ENCODE measurements at places on chromosomes 3 and 15. TPM values are rescaled to one million over a fixed set of nuclear protein-coding genes. Genes with fewer than 3 reads are reported as not detected.

Gene NANOGP8
- total RNA-seq = not detected

DNA sequence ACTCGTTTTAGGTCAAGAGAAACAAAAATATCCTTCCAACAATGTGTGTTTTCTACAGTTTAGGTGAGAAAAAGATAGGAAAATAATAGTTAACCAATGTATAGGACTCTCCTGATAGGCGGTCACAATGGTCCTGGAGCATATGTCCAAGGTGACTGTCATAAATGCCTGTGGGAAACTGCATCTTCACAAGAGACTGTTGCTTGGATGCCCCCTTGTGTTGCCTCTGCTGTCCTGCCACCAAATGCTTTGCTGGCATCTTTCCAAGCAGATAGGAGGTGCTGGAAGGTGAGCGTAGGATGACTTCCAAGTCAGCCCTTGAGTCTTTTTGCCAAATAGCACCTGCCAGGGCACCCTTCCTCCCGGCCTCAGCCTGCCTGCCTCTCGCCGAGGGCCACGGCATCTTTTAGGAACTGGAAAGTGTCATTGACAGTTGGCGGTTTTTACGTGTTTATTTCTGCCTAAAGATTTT lies 24.1 kb upstream of the SACM1L start:
- peak; percentile 67 for DNase-seq

Gene SLC24A5
- total RNA-seq = not detected

GRCh38 chr15:92924216-92924615 lies 24.1 kb downstream of the CHD2 start:
- DNase-seq = no peak

GRCh38 chr3:167798443-167798842 lies 62.9 kb downstream of the SERPINI1 start:
- DNase-seq = no peak

Gene PLCH1
- not detected for total RNA-seq

- no peak for DNase-seq
Measured at GRCh38 chr3:143820466-143821221, 27.6 kb downstream of the SLC9A9 start.

- no peak for DNase-seq
Measured at GRCh38 chr15:40282869-40283614, at the start of gene ANKRD63. ANKRD63 (minus strand) TSS chr15:40283064; CDS start chr15:40282586, 478 bp downstream.

DNA sequence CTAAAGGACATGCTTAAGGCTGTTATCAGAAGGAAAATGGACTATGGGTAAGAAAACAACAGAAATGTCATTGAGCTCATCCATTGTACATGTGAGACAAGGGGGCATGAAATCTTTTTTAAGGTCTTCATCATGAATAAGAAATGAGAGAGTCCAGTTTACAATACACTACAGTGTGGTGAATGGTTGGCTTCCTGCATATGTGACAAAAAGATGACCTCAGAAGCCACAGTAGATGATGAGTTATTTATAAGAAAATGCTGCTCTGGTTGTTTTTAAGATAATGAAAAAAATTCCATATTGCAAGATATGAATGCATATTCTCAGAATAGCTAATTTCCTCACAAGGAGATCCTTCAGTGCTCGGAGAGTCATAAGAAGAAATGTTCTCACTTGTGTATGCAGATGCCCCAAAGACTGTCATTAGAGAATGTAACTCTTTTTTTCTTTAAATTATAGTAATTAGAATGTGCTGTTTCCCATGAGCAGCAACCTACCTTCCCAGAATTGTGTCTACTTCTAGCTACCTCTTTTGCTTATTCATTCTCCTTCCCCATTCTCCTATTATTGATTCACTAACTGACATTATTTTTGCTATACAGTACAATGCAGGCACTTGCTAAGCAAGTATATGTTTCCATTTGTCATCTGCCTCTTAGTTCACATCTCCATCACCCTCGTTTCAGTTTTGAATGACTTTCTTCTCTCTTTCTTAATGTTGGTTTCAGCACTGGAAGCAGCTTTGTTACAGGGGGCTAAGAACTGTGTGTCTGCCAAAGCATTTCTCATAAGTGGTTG lies 152.0 kb upstream of the PEX5L start:
- DNase-seq = no peak

Gene ARGFX
- not detected for total RNA-seq

Gene CPN2
- total RNA-seq = not detected

Gene IFT80
- 33.9 TPM for total RNA-seq

DNA sequence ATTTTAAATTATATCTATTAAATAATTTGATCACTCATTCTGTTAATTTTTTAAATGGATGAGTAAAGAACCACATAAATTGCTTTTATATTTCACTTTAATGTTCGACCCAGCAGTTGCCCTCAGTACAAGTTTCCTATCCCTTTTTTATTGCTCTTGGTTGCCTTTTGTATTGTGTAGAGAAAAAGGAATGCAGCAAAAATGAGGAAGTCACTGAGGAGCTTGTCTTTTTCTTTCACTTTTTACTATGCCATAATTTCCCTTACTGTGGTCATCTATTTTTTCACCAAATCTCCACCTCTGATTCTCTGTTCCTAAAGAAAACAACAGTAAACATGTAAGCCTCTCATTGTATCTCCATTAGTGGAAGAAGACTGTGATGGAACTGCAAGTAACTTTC lies 122.7 kb downstream of the B3GALNT1 start:
- no peak for DNase-seq

Gene FAM227B
- 4.7 TPM for total RNA-seq

DNA sequence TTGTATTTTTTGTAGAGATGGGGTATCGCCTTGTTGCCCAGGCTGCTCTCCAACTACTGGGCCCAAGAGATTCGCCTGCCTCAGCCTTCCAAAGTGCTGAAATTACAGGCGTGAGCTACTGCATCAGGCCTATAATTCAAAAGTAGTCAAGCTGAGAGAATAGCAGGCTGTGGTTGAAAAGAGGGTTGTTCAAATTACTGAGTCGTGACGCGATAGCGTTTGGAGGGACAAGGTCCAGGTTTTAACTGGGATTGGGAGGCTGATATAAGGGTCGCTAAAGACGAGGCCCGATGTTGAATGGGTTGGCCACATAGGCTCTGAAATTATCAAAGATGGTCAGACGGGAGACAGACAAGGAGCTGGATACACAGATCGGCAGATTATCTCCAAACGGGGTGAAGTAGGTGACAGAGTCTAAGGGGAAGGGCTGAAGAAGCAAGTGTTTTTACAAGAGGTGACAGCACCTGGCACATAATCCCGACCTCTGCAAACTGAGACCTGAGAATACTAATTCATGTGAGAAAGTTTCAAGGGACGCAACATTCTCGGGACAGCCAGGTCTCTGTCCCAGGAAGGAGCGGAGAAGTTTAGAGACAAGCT lies 759 bp upstream of the ARID3B start:
- DNase-seq = no peak

DNA sequence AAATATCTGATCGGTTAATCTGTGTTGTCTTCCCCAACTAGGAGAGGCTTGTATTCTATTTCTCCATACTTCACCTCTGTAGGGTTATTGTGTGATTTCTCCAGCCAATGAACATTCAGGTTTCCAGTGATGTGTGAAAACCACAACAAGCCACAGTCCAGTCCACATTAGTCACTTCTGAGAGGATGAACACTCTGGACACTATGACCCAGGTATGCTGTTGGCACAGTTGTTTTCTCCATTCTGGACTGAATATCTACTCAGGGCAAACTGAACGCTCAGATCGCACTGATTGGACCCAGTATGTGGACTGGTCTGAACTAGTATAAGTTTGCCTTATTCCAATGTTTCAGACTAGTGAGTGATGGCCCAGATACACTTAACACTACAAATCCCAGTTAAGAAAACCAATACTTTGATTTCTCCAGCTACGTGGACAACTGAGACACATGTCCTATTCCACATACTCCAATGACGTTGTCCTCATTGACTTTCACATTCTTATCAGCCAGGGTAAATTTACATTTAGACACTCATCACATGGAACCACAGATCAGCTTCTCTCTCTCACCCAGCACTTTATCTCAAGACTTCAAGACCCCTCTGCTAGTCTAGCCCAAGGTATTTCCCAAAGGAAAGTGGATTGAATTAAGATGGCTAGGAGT lies 587.4 kb upstream of the SGO1 start:
- no peak for DNase-seq

Gene ZIC1
- total RNA-seq = not detected

GRCh38 chr3:195007766-195008165 lies 263.2 kb downstream of the XXYLT1 start:
- DNase-seq = no peak

DNA sequence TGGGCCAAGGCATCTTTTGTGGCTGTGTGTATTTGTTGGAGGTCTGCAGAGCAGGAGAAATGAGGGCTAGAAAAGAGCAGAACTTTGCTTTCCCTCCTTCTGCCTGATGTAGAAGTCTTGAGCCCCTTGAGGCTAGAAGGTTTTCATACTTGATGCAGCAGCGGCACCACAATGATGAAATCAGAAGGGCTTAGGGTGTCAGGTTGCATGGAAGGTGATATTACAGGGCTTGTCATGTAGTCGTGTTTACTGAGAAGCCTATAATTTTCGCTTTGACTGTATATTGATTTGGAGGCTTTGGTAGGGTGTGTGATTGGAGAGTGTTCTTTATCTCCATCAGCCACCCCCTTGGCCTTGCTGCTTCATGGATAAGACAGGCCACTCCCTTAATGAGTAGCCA lies 339.8 kb downstream of the THSD4 start:
- no peak for DNase-seq

DNA sequence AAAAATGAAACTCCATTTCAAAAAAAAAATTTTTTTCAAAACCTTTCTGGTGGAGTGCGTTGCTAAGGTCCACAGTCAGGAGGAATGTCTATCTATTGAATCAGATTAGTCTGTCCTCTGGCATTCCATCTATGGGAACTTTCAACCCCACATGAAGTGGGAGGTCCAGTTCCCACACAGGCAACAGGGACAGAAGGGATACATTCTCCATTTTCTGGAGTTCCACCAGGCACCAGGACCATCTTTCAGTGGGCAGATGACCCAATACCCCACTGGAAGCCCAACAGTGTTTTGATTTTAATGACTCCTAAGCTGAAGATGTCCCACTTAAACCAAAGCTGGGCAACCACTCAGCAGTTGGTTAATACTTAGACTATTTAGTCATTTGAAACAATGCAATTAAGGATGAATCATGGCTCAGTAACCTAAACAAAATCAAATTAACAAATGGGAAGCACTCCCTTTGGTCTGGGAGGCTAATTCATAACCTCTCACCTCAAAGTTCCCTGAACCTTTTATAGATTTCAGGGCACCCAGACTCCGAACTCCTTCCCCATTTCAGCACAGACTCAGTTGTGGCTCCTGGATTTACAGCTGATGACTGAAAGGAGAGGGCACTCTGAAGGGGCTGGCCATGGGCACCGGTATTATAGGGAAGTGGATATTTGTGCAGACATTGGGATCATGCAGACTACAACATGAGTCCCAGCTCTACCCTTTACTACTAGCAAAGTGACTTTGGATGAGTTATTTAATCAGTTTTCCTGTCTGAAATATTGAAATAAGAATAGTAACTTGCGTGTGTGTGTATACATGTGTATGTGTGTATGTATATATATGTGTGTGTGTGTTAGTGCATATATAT lies 264.3 kb upstream of the LRTM1 start:
- no peak for DNase-seq

Gene ZNF385D
- not detected for total RNA-seq

DNA sequence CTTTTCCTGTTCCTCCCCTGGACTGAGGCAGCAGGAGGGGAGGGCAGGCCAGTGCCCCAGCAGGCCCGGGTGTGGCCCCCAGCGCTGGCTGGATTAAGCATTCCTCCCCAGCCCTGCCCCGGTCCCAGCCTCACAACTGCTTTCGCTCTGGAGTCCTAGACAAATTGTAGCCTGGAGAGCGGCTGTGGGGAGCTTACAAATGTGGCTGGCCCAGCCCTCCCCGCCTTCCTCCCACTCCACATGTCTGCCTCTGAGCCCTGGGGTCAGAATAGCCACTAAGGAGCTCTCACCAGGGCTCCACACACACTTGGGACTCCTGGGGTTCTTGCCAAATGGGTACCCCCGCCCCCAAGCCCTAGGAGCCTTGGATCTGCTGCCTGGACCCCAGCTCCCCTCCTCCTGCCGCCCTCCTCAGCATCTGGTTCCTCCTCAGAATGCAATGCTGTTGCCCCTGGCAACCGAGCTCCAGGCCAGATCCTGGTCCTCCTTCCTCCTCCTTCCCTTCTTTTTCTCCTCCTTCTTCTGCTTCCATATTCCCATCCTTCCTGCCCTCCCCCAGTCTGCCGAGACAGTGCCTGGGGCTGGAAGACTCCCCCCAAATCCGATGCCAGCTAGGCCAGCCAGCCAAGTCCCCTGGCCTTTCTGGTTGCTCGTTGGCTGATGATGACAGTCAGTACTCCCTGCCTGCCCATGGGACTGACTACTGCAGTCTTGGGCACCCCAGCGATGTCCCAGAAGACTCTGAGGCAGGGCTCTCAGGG lies 91.1 kb downstream of the LINGO1 start:
- no peak for DNase-seq

Gene B3GALNT1
- total RNA-seq = 2.6 TPM

Gene DUOXA2
- total RNA-seq = not detected

DNA sequence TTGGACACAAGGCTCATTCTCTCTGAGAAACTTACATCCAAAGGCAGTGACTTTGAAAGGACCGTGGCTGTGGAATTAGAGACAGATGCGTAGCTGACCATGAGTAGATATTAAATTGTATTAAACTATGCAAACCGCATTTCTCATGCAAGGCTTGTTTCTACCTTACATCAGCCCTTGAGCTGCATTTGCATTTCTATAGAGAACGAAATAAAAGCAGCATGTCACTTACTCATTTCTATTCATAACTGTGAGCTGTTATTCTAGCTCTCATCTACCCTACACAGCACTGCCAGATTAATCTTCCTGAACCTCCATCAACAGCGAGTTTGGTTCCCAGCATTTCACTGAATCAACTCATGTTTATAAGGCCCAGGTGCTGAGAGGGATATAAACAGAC lies 72.3 kb downstream of the THSD4 start:
- no peak for DNase-seq

DNA sequence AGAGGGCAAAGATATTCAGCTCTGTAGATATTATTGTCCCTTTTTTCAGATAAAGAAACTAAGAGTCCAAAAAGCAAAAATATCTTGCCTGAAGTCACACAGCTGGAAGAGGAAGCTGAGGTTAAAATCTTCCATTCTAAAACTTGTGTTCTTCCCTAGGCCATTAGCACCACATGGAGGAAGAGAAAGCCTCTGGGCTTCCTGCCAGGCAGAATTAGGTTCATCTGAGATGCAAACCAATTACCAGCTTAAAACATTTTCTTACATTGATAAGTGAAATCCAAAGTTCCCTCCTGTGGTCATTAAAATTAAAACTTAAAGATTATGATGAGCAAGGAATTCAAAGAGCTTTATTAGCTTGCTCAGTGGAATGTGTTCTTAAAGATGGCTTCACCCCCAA lies 235.3 kb upstream of the SETMAR start:
- DNase-seq = no peak

GRCh38 chr15:77421370-77421700 lies 647 bp downstream of the HMG20A start:
- no peak for DNase-seq

- DNase-seq = no peak
Measured at GRCh38 chr3:37271611-37272010, 97.2 kb upstream of the LRRFIP2 start.

Gene C15orf61
- total RNA-seq = 11.0 TPM

Gene CPLX3
- total RNA-seq = not detected

Gene GOLGA8O
- total RNA-seq = 3.7 TPM

GRCh38 chr15:45873781-45874180 lies 239.0 kb downstream of the SQOR start:
- no peak for DNase-seq

Gene CLDN18
- total RNA-seq = not detected

Gene LEKR1
- 0.48 TPM for total RNA-seq

Measured in naive thymus-derived CD4-positive, alpha-beta T cell (primary cell).